ENCODE measurements at places on chromosomes 16 and 17. TPM values are rescaled to one million over a fixed set of nuclear protein-coding genes. Genes with fewer than 3 reads are reported as not detected.

- DNase-seq = no peak
Measured at GRCh38 chr17:15958484-15958854, 13.5 kb downstream of the ADORA2B start.

The TBC1D3B gene
- 1.1 TPM for total RNA-seq

GRCh38 chr17:31627960-31628359, 231.1 kb downstream of the COPRS start:
- DNase-seq = no peak

The RCVRN gene
- not detected for total RNA-seq

GRCh38 chr16:27401768-27402568, at the start of gene IL21R:
IL21R (plus strand) TSS chr16:27402174; CDS start chr16:27430072, 27,898 bp downstream.
- peak; percentile 52 for DNase-seq

The PDE6G gene
- 19.0 TPM for total RNA-seq

DNA sequence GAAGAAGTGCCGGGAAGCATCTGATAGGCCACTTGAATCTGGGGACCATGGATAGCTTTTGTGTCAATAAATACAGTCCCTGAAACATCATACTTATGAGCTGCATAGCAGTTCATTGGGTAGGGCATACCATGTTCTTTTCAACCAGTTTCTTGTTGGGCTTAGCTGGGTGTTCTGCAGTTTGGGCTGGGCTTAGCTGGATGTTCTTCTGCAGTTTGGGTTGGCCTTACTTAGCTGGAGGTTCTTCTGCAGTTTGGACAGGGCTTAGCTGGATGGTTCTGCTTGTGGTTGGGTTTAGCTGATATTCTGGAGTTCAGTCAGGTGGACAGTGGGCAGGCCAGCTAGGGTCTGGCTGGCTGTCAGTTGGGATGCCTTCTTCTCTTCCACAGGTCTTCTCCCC, 52.1 kb downstream of the LCMT1 start:
- no peak for DNase-seq

The TBKBP1 gene
- 16.3 TPM for total RNA-seq

GRCh38 chr17:72671016-72671415, 421.5 kb downstream of the SLC39A11 start:
- no peak for DNase-seq

DNA sequence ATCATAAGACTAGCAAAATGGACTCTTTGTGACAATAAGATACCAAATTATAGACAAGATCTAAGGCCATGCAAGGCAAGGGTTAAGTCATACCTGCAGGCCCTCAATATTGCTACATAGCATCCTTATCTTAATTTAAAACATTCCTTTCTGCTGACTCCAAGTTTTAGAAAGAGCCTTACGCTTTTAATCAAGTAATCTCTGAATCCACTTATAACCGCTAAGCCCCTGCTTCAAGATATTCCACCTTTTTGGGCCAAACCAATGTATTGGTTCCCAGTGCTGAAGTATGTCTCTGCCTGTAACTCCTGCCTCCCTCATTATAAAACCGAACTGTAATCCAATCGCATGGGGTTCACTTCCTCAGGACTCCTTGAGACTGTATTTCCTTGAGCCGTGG, 255.4 kb downstream of the PHKB start:
- no peak for DNase-seq

The CD19 gene
- total RNA-seq = 1.2 TPM

DNA sequence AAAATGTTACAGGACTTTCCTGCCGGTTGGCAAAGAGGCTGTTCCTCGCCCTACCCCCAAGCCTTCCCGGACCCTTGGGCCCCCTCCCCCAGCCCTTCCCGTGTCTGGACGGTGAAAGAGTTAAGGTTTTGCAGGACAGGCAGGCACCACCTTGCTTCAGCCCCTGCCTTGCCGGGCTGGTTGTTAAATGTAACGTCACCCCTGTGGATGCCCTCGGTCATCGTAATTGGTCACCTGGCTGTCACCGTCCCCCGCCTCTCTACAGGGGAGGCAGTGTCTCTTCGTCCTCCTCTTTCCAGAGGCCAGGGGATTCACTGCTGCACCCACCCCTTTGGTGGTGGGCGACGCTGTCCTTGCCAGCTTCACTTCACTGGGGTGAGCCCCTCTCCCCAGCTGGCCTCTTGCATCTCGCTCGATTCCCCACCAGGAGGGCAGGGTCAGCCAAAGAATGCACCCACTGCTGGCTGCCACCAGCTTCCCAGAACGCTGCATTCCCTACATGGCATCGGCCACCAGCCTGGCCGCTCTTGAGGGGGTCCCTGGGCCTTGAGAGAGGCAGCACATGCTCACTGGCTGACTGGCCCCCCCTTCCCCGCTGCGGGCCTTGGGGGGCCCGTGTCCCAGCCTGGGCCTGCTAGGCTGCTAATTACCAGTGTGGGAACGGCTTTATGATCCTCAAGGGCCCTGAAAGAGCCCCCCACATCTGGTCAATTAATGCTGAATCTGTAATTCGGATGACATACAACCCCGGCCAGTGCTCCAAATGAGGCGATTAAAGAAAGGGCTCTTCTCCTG, 25.2 kb upstream of the GSE1 start:
- no peak for DNase-seq

The ITGB3 gene
- total RNA-seq = 0.35 TPM

DNA sequence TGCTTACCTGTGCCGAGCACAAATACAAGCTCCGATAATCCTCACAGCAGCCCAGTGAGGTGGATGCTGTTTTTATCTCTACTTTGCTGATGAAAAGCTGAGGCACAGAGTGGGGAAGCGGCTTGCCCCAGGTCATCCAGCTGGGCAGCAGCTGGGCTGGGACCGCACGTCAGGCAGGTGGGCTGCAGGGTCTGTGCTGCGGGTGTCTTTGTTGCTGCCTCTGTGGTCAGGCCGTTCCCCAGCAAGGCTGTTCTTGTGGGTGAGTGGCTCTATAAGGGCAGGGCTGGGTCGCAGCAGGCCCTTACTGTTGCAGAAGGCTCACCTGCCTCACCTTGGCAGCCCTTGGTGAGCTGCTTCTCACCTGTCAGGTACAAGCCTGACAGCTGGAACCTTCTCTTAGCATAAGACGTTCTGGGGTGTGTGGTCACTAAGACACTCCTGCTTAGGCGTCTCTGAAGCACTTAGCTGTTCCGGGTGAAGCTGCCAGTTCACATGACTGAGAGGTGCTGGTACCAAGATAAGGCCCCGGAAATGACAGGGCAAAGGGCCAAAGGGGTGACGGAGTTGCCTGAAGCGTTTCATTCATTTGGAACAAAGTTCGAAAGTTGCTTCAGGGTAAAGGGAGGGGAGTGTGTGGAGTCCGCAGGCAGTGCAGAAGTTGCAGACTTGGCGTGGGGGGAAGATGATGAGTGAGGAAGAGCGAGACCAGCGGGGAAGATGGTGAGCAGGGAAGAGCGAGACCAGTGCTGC, 17.4 kb downstream of the IRF8 start:
- DNase-seq = no peak

The E2F4 gene
- total RNA-seq = 117 TPM
